GM18507 (cell line): ENCODE measurements at places on chromosomes 12 and 14.

- no peak for DNase-seq
These were observed 126.8 kb upstream of the MAP1LC3B2 start for GRCh38 chr12:116432314-116432750.

GRCh38 chr12:69915964-69916363, 90.9 kb downstream of the MYRFL start:
- no peak for DNase-seq

- no peak for DNase-seq
These were observed 3.8 kb downstream of the LIMA1 start for GRCh38 chr12:50279501-50279900.

DNA sequence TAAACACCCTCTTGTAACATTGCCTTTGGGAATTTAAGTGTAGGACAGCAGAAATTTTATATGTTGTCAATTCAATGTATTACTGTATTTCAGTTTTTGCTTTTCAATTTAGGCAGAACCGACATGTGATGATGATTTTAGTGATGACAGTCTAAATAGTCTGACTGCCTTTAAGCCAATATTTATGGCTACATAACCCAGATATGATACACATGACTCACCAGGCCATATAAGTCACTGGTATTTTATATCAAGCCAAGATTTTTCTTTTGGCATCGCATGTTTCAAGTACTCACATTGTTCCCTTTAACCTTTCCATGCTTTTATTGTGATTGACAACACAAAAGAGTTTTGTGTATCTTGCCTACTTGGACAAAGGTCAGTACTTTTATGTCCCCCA, 13.6 kb upstream of the PPM1A start:
- no peak for DNase-seq

DNA sequence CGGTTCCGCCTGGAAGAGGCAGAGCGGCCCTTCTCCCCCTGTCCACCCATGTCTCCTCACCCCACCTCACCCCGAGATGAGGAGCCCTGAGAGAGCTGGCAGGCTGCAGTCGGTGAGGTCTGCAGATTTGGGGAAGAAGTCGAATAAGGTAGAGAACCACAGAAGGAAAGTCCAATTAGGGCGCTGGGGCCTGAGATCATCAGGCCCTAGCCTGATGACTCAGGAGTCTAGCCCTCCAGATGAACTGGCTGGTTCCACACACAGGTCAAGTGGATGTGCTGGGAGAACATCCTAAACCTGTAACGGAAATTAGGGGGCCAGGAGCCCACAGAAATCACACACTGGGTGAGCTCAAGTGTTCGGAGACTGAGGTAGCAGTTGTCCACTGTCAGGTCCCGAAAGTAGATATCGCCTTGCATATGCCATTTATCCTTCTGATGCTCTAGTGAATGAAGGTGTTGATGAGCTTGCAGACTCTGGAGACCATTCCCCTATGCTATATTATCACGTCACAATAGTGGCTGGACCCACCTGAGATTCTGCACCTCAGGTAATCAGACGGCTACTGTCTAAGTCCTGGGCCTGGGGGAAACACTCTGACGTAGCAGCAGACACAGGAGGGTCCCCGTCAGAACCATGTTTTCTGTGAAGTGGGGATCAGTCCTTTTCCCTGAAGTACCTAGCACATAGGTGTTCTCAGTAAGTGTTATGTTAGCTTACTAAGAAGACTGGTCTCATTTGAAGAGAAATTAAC, 886 bp upstream of the METTL17 start:
- no peak for DNase-seq

- no peak for DNase-seq
These were observed 33.3 kb downstream of the HEATR5A start for GRCh38 chr14:31387091-31387490.
